Choroid plexus epithelial cell (primary cell): ENCODE measurements at places on chromosomes 3 and 15.

GRCh38 chr3:131739211-131739610 lies 236.4 kb upstream of the MRPL3 start:
- no peak for DNase-seq

DNA sequence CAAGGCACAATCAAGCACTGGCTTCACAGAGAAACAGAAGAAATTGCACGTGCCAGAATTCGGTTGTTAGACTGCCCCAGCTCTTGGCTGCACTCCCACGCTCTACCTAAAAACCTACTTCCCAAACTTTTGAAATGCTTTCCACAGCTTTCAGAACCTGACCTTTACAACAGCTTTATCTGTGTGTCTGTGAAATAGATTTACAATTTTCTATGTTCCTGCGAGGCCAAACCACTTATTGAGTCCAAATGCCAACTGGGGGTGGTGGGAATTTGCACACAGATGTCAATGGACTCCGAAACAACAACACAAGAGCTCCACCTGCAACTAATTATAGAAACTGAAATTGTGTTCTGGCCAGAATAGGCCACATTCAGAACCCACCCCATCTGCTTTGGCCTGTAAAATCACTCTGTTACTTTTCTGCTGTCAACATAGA lies 44.6 kb downstream of the ERC2 start:
- no peak for DNase-seq

DNA sequence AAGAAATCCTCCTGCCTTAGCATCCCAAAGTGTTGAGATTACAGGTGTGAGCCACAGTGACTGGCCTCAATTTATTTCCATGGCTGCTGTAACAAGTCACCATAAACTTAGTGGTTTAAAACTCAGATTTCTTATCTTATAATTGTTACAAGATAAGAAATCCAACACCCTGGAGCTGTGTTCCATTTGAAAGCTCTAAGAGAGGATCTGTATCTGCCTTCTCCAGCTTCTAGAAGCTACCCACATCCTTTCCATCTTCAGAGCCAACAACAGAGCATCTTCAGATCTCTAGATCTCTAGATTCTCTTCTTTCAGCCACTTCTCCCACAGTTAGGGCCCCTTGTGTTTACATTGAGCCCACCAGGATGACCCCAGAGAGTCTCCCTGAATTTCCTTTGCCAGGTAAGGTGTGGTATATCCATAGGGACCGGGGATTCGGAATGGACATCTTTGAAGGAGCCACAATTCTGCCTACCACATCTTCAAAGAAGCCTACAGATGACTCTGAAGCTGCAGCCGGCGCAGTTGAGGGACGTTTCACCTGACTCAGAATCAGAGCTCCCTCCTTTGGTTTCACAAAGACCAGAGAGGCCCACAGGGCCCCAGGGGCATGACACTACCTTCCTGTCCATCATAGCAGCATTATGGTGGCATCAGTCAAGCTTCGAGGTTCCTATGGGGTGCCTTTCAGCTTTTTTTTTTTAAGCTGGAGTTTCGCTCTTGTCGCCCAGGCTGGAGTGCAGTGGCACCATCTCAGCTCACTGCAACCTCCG lies 87.0 kb upstream of the IGF1R start:
- no peak for DNase-seq

GRCh38 chr15:32943711-32944110 lies 225.9 kb downstream of the GREM1 start:
- peak; percentile 43 for DNase-seq

DNA sequence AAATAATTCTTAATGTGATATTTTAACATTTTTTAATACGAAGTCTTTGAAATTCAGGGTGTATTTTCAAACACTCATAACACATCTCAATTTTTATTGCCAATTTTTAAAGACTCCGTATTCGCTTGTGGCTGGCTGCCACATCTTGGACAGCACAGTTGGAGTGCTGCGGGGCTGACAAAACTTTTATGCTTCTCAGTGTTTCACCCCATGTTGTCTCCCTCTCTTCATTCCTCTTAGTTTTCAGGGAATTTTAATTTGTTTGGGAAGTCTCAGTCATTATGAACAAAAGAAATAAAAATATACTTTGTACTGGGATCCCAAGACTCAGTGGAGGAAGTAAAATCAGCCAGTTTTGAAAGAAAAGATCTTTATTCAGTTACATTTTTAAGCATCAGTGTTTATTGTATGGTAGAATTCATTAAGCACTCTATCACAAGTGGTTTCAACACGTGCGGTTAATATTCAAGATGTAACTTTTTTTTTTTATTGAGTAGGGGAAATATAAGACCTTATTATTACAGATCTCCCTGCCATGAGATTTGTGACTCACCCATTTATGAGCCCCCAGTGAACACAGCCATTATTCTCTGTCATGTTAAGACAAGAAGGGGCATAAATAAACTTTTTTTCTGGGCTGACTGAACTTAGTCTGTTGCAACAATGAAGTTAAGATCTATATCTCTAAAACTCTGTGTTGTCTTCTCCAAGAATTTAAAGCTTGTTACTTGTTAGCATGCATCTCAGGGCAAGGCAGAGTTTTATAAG lies 26.8 kb downstream of the KAT2B start:
- no peak for DNase-seq

GRCh38 chr3:78589778-78590177 lies 1178.0 kb downstream of the ROBO1 start:
- DNase-seq = no peak

DNA sequence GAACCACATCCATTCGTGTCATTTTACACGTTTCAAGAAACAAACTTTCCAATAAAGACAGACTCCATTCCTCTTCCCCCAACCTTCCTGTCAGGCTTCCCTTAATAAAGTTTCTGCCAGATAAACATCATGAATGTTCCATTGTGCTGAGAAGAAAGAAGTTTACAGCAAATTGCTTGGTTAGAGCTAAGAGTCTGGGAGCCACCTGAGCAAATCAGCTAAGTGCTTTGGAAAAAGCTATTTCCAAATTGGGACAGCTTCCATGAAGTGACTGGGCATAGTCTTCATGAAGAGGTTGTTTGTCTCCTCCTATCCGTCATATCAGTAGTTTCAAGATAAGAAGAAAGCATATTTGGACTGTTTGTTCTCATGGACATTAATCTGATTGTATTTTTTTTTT lies 77.0 kb downstream of the MAGI1 start:
- no peak for DNase-seq

- DNase-seq = peak; percentile 86
Measured at GRCh38 chr3:23915537-23916108, 1.2 kb downstream of the NKIRAS1 start.

- DNase-seq = no peak
Measured at GRCh38 chr3:113000691-113001090, 9.9 kb downstream of the GTPBP8 start.

DNA sequence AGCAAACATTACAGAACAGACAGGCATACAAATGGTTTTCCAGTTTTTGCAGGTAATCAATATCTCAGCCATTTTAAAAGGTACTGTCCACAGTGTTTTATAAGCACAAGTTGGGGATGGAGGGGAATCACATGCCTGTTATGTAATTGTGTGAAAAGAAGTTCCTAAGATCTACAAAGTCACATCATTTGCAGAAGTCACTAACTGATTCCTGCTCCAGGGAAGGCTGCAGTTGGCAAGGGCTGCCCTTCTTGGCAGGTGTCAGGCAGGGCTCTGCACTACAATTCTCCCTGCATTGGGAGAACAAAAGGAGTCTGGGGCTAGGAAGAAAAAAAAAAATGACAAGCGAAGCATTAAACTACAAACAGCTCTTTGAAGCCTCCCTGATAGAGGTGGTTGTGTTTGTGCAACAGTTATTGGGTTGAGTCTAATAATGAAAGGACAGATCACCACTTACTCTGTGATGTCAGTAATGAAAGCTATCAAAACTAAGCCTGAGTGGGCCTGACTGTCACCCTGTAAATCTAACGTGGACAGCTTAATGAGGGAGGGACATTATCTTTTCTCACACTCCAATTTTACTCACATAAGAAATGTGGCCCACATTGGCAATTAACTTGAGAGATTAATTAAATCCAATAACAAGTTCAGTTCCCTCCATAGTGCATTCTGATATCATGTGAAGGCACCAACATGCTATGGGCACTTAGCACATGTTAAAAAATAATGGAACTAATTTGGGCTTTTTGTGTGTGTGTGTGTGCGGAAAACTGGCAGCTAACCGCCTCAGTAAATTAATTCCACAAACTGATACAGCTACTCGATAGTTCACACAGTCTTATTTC lies 242.9 kb downstream of the FHIT start:
- DNase-seq = no peak

DNA sequence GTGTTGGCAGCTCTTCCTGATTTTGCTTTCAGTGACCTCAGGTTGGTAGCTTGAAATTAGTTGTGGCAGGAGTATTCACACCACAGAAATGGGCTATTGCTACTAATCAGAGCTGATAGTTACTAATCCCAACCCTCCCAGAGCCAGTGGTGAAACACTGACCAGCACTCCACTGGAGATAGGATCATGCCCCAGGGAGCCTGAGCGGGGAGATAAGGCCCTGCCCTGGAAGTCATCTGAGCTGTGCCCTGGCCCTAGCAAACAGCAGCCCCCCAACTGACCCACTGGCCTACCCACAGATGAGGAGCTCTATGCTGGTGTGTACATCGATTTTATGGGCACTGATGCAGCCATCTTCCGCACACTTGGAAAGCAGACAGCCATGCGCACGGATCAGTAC lies 9.4 kb upstream of the GNAT1 start:
- DNase-seq = no peak

DNA sequence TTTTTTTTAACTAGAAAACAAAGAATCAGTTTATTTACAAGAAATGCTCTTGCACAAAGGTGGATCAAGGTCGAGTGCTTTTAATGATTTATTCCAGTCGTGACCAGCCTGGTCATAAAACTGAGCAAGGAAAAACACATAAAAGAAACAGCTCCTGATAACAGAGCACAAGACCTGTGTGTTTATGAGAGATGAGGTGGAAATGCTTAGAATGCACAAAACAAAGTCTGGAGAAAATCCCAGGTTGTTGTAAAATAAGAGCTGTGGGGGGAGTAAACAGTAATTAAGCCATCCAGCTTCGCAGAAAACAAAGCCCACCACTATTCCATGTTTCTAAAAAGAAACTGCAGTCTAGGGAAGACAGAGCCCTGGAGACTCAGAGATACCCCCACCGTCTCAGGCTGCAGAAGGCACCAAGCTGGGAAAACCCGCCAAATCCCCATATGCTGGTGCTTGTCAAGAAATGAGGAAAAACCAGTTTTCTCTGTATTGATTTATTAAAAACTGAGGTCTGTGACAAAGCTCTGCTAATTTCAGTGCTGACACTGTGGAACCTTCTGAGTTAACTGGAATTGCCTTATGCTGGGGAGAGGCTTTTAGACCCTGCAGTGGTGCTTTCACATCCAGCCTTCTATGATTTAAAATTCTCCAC lies 139.3 kb downstream of the ADAMTS17 start:
- DNase-seq = no peak

- DNase-seq = peak; percentile 30
Measured at GRCh38 chr3:24393316-24393715, 101.3 kb downstream of the THRB start.

- DNase-seq = no peak
Measured at GRCh38 chr15:33074212-33074611, 120.3 kb downstream of the FMN1 start.

DNA sequence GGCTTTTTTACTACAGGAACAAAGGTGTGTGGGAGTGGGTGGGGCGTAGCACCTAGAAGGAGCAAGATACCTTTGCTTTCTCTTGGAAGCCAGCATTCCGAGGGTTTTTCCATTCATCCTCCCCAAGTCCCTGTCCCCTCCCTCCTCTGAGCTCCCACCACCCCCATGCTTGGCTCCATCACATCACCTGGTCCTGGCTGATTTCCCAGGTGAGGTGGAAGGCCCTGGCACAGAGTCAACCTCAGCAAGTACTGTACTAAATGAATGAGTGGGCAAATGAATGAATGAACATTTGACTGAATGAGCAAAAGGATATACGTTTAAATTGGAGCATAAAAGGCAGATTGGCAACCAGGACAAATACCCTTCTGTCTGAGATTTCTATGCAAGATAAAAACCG lies 45.4 kb downstream of the DZIP1L start:
- no peak for DNase-seq

GRCh38 chr3:31129241-31129640 lies 234.8 kb upstream of the GADL1 start:
- DNase-seq = no peak

GRCh38 chr3:161854232-161854771 lies 357.7 kb downstream of the OTOL1 start:
- peak; percentile 72 for DNase-seq

GRCh38 chr3:141246958-141247301 lies 15.3 kb downstream of the PXYLP1 start:
- DNase-seq = no peak

GRCh38 chr3:126997455-126998038 lies 14.6 kb downstream of the PLXNA1 start:
- DNase-seq = no peak

DNA sequence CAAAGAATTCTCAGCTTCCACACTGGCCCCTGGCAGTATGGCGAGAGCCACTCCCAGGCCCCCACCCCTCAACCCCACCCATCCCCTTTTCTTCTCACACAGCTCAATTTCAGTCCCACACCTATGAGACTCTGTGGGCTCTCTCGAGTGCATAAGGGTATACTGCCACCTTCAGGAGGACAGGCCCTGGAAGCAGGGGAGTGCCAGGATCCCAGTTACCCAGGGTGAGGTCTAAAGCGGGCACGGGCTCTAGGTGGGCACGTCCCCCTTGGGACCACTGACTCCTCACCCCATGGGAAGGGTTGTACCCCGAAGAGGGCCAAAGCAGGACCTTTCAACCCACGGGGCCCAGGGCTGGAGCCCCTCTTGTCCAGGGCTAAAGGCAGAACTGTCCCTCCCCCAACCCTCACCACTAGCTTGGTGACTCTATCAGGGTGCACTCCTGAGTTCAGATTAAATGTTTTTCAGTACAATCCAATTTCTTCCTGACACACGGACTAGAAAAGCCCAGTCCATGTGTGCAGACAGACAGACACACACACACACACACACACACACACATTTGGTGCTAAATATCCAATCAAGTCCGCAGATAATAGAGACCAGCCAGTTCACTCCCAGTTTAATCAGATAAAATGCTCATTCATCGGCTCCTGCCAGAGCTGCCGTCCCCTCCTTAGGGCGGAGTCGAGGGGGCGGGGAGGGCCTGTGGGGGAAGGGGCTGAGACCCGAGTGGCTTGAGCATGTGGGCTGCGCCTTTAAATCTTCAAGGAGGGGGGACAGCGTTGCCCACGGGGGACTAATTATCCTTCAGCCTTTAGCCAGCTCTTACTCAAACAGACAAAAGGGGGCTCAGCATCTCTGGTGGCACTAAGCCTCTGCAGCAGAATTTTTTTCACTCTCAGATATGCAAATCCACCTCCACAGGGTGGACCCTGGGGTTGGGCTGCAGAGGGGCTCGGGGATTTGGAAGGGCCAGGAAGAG lies 59.3 kb downstream of the CYP11A1 start:
- peak; percentile 83 for DNase-seq
